ENCODE measurements at places on chromosomes 7 and 10. TPM values are rescaled to one million over a fixed set of nuclear protein-coding genes. Genes with fewer than 3 reads are reported as not detected.
A peak's percentile ranks its signal among the peaks of the same experiment; 100 is the strongest.

MSS51 gene
- total RNA-seq, result 3.1 TPM

GRCh38 chr7:157395206-157395605 is 58.4 kb downstream of the DNAJB6 start:
- H3K36me3 ChIP-seq, result peaks cover 56% of the 10 kb centered on the region
- no peaks in the 10 kb centered on the region for H3K27me3 ChIP-seq
- H3K4me3 ChIP-seq, result no peak overlapping the region
- H3K4me1 ChIP-seq, result peaks cover 32% of the 10 kb centered on the region
- peak overlapping the region; percentile 82 for H3K27ac ChIP-seq

DNA sequence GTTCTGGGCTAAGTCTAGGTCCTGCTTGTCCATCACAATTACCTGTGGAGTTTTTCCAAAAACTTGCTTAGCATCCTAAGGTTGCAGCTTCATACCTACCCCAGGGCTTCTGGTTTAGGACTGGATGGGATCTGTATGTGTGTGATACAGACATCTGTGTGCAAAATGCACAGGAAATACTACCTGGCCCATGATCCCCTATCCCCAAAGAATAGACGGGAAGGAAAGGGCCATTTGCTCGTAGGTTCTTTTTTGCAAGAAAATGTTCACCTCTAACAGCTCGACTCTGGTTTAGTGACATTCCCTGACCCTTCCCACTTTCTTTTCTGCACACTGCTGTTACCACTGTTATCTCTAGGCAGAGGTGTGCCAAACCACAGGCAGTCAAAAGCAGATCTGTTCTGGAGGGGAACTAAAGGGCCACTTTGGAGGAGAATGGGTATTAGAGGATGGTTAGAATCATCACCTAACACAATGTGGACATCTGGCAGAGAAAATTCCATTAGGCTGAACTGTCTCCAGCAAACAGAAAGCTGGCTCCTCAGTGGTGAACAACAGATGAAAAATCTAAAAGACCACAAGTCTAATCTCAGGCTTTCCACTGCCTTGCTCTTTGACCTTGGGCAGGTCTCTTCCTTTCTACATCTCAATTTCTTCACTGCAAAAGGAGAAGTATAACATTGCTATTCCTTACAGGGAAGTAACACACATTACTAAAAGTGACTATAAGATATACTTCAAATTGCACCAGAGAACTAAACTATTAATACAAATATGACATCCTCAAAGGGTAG is 107.4 kb downstream of the UBE2H start:
- DNase-seq, result no peak
- H3K27me3 ChIP-seq, result no peaks in the 10 kb centered on the region
- no peak overlapping the region for H3K4me3 ChIP-seq
- no peaks in the 10 kb centered on the region for H3K36me3 ChIP-seq
- peaks cover 76% of the 10 kb centered on the region for H3K4me1 ChIP-seq

DNA sequence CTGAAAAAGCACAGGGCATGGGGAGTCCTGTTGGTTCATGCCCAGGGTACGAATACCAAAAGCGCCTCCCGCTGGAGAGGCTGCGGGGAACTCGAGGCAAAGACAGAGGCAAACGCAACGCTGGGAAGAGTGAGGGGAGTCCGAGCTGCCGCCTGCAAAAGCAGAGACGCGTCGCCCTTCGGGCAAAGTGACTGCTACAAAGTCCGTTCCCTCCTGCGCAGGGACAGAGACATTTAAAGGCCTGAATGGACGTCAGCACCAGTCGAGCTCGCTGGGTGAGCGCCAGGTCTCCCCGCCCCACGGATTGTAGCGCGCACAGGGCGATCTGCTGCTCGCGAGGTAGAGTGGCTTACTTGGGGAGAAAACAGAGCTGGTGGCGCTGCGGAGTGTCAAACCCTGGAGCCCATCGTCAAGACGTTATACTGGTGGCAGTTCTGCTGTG is 732.8 kb downstream of the ZWINT start:
- peaks cover 24% of the 10 kb centered on the region for H3K4me1 ChIP-seq
- H3K27ac ChIP-seq, result no peak overlapping the region
- H3K27me3 ChIP-seq, result peaks cover 3% of the 10 kb centered on the region
- H3K4me3 ChIP-seq, result no peak overlapping the region
- H3K36me3 ChIP-seq, result no peaks in the 10 kb centered on the region
- DNase-seq, result peak; percentile 61

GPER1 gene
- total RNA-seq, result 0.28 TPM

OR2A1 gene
- not detected for total RNA-seq

DNA sequence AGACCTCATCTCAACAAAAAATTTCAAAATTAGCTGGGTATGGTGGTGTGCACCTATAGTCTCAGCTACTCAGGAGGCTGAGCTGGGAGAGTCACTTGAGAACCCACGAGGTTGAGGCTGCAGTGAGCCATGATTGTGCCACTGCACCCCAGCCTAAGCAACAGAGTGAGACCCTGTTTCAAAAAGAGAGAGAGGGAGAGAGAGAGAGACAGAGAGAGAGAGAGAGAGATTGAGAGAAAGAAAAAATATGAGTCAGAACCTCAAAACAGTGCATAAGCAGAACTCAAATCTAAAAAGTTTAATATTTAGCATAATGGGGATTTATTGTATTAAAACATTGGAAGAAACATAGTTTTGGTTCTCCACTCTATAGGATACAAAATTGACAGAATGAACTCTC is 17.5 kb upstream of the OTUD1 start:
- no peak overlapping the region for H3K4me3 ChIP-seq
- no peaks in the 10 kb centered on the region for H3K36me3 ChIP-seq
- no peak overlapping the region for H3K27ac ChIP-seq
- H3K4me1 ChIP-seq, result peaks cover 27% of the 10 kb centered on the region
- no peak for DNase-seq
- no peaks in the 10 kb centered on the region for H3K27me3 ChIP-seq

FRAT1 gene
- total RNA-seq, result 8.2 TPM

- no peaks in the 10 kb centered on the region for H3K27me3 ChIP-seq
- peaks cover 41% of the 10 kb centered on the region for H3K4me1 ChIP-seq
- no peak overlapping the region for H3K27ac ChIP-seq
- no peak for DNase-seq
- H3K36me3 ChIP-seq, result no peaks in the 10 kb centered on the region
Measured at GRCh38 chr10:71538608-71539260, 142.0 kb downstream of the CDH23 start.

DNA sequence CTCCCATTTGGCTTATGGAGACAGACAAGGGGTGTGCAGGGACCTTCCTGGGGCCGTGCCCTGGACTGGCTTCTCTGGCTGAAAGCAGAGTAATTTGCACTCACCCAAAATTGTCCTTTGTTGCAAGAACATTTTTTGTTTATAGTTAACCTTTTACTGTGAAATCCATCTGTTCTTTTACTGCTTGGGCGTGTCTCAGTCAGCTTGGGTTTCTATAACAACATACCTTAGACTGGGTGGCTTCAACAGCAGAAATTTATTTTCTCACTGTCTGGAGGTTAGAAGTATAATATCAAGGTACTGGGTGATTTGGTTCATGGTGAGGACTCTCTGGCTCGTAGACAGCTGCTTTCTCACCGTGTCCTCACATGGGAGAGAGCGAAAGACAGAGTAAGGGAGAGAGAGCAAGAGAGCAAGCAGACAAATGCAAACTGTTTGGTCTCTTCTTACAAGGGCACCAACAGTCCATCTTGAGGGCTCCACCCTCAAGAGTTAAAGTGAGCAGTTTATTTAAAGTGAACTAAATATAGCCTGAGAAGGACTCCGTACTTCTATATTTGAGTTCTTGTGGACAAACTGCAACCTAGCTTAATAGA is 131.0 kb upstream of the NPY start:
- peaks cover 21% of the 10 kb centered on the region for H3K36me3 ChIP-seq
- DNase-seq, result no peak
- H3K27me3 ChIP-seq, result no peaks in the 10 kb centered on the region
- no peak overlapping the region for H3K4me3 ChIP-seq

- no peak for DNase-seq
- H3K27ac ChIP-seq, result no peak overlapping the region
- no peaks in the 10 kb centered on the region for H3K27me3 ChIP-seq
- H3K4me3 ChIP-seq, result no peak overlapping the region
- H3K4me1 ChIP-seq, result peaks cover 11% of the 10 kb centered on the region
Measured at GRCh38 chr10:110546077-110546476, 21.4 kb upstream of the SMC3 start.

INSIG1 gene
- total RNA-seq, result 41.2 TPM

- H3K4me1 ChIP-seq, result peaks cover 13% of the 10 kb centered on the region
- H3K4me3 ChIP-seq, result no peak overlapping the region
- DNase-seq, result no peak
- H3K36me3 ChIP-seq, result no peaks in the 10 kb centered on the region
Measured at GRCh38 chr10:49500412-49500811, 38.5 kb downstream of the ERCC6 start.

CFAP58 gene
- total RNA-seq, result 0.92 TPM

VWDE gene
- 23.1 TPM for total RNA-seq

DNA sequence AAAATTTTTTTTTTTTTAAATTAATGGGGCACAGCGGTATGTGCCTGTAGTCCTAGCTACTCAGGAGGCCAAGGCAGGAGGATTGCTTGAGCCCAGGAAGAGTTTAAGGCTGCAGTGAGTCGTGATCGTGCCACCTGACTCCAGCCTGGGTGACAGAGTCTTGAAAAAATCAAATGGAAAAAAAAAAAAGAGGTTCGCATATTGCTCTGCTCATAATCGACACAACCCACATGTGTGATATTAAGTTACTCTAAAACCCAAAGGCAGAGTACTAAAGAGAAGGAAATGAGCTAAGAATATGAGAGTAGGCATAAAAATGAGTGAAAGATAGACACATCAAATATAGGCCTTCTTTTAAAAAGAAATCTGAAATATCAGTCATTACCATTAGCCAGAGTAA is 66.3 kb downstream of the IGF2BP3 start:
- H3K27me3 ChIP-seq, result no peaks in the 10 kb centered on the region
- H3K4me1 ChIP-seq, result peaks cover 9% of the 10 kb centered on the region
- H3K27ac ChIP-seq, result no peak overlapping the region
- no peak for DNase-seq

DNA sequence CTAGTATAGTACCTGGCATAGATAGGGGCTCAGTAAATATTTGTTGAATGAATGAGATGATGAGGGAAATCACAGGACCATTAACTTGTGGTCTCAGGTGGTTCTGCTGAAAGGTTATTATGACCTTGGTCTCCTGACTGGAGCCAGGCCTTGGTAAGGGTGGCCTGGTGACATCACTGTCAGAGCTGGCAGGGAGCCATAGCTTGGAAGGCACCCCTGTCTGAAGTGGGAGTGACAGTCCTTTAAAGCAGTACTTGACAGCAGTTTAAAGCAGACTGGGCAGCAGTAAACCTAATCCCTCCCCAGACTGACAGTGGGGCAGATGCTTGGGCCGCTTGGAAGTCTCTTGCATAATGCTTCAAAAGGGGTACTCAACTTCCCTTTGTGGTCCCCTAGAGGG is 13.4 kb downstream of the DPCD start:
- H3K36me3 ChIP-seq, result peaks cover 9% of the 10 kb centered on the region
- DNase-seq, result no peak
- no peak overlapping the region for H3K27ac ChIP-seq
- H3K4me3 ChIP-seq, result no peak overlapping the region
- peaks cover 13% of the 10 kb centered on the region for H3K4me1 ChIP-seq

DNA sequence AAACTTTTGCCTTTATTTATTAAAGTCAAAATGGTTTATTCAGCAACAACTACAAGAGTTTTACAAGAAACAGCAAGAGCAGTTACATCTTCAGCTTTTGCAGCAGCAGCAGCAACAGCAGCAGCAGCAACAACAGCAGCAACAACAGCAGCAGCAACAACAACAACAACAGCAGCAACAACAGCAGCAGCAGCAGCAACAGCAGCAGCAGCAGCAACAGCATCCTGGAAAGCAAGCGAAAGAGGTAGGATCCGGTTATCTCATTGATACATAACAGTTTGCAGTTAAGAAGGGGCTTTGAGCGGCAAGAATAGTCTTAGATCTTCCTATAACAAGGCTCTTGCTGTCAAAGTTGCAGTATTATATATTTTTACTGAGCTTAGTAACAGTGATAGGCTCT is 215.1 kb downstream of the FOXP2 start:
- H3K36me3 ChIP-seq, result no peaks in the 10 kb centered on the region
- H3K27me3 ChIP-seq, result no peaks in the 10 kb centered on the region
- H3K27ac ChIP-seq, result peak overlapping the region; percentile 95
- no peak for DNase-seq
- peaks cover 39% of the 10 kb centered on the region for H3K4me1 ChIP-seq
- H3K4me3 ChIP-seq, result peak overlapping the region; percentile 24

DNA sequence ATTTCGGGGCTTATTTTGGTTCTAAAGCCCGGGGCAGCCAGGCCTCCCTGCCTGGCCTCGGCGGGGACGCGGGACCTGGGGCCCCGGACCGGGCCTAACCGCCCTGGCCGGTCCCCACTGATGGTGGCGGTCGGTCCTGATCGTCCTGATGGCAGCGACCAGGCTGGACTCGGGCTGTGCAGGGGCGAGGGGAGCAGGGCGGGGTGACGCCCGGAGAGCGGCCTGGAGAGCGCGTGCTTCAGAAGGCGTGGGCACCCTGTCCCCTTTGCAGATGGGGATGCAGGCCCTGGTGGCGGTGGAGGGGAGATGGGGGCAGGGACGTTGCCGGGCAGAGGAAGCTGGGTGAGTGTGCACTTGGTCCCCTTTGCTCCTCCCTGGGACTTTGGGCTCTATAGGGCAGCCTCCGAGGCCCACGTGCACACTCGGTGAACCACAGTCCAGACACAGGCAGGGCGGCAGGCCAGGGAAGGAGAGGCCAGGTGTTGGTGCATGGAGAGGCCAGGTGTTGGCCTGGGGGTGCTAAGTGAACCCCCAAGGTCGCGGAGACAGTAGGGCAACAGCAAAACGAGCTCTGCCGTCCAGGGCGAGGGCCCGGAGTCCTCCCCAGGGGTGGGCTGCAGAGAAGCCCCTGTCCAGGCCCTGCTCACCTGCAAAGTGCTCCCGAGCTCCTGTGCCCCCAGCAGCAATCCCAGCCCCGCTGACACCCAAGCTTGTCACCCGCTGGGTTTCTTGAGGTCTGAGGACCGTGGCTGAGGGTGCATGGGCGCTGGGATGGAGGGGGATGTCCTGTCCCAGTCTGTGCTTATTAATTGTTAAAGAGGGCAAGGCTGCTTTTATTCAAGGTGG is 42.4 kb upstream of the FAM20C start:
- peak overlapping the region; percentile 99 for H3K27ac ChIP-seq
- peak; percentile 44 for DNase-seq
- H3K4me1 ChIP-seq, result peaks cover 14% of the 10 kb centered on the region

GRCh38 chr7:71860572-71860971 is 551.6 kb downstream of the CALN1 start:
- no peak for DNase-seq
- no peaks in the 10 kb centered on the region for H3K4me1 ChIP-seq
- no peak overlapping the region for H3K4me3 ChIP-seq

- peaks cover 7% of the 10 kb centered on the region for H3K4me1 ChIP-seq
- H3K27ac ChIP-seq, result peak overlapping the region; percentile 76
- peak overlapping the region; percentile 48 for H3K4me3 ChIP-seq
- no peaks in the 10 kb centered on the region for H3K27me3 ChIP-seq
- DNase-seq, result no peak
Measured at GRCh38 chr7:1028775-1029636, 15.3 kb upstream of the GPR146 start.

DNA sequence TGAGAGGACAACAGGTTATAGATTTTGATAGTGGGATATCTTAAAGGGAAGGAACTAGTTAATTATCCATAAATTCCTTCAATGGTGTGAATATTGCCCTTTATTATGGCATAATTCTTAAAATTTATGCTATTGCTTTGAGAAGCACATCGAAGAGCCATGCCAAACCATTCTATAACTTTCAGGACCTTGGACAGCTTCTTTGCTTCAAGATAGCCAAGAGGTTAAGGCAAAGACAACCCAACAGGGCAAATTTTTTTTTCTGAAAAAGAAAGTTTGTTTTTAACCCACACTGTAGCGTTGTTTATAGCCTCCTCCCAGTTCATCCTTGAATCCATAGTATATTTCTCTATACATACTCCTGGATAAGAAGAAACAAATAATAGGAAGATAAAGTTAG is 103.2 kb downstream of the NRG3 start:
- no peak overlapping the region for H3K27ac ChIP-seq
- H3K4me1 ChIP-seq, result no peaks in the 10 kb centered on the region
- DNase-seq, result no peak
- H3K27me3 ChIP-seq, result no peaks in the 10 kb centered on the region
- H3K4me3 ChIP-seq, result no peak overlapping the region
- H3K36me3 ChIP-seq, result no peaks in the 10 kb centered on the region
